ENCODE measurements at places on chromosomes 1 and 21.

DNA sequence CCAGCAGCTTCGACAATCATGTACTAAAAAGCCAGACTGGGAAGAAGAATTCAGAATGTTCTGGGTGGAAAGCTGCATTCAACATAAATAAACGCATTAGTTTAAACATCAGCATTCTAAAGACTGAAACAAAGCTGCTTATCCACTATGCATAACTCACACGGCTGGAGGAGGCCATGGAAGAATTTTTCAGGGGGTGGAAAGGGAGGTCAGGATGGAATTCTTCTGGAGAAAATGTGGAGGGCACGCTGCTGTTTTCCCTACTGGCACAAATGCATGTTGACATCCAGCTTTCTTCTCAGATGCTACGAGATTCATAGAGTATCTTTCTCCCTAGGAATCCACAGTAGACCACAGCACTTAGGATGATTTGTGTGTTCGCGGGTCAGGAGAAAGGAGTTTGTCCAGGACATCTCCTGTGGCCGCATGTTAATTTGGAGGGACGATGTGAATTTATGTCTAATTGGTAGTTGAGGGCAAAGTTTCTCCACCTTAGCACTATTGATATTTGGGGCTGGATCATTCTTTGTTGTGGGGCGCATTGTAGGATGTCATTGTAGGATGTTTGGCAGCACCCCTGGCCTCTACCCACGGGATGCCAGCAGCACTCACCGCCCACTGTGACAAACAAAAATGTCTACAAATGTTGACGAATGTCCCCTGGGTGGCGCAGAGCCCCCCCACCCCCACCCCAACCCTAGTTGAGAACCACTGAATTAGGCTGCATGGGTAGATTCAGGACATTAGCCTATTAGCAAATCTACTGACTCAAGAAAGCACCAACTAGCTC is 86.5 kb upstream of the KAZN start:
- no peak for DNase-seq

GRCh38 chr1:58735586-58735985 is 35.7 kb upstream of the MYSM1 start:
- DNase-seq = no peak

GRCh38 chr1:154517661-154518060 is 15.4 kb upstream of the SHE start:
- DNase-seq = no peak

DNA sequence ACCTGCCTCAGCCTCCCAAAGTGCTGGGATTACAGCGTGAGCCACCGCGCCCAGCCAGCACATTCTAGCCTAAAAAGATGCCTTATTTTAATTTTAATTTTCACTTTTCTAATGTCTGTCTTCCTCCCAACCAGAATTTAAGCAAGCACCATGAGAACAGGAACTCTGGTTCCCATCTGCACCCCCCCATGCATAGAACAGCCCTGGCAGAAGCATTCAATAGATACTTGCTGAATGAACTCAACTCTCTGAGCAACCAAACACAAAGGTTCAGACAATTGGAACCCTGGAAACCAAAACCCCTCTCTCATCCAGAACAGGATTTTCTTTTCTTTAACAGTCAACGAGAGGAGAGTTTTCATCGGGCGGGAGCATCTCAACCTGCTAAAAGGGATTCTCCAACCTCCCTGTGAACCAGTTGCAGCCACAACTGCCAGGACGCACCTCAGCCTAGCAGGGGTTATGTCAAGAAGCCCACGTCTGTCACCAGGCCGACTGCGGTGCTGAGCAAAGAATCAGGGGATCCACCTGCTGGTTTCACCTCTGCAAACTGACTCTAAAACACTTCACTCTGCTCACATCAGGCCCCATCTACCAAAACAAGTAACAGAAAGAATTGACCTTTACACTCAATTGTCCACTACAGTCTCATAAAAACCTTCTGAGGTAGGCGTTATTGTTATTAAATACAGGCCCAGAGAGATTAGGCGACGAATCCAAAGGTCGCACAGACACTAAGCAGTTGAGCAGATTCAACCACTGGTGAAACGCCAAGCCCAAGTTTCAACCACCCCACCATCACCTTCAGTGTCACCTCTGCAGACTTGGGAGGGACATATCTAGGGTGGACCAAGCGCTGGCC is 1.7 kb downstream of the KIAA2013 start:
- DNase-seq = no peak

GRCh38 chr1:201599548-201599947 is 60.6 kb downstream of the NAV1 start:
- DNase-seq = no peak

DNA sequence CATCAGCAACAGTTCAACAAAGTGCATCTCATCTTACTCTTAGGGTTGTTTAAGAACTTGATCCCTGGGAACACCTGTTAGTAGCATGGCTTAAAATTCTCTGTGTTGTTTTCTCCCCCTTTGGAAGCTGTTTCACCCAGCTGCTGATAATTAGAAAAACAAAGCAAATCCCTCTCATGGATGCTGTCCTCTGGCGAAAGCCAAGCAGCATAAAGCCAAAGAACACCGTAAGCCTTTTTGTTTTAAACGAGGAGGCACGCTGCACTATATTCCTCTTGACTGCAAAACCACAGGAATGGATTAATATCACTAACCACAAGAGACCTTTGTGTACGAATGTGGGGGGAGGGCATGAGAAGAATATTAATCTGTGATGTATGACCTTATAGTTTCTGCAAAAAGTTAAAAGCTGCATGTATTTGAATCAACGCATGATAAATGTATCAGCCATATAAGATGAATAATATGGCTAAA is 923.2 kb downstream of the LTN1 start:
- DNase-seq = peak; percentile 46

DNA sequence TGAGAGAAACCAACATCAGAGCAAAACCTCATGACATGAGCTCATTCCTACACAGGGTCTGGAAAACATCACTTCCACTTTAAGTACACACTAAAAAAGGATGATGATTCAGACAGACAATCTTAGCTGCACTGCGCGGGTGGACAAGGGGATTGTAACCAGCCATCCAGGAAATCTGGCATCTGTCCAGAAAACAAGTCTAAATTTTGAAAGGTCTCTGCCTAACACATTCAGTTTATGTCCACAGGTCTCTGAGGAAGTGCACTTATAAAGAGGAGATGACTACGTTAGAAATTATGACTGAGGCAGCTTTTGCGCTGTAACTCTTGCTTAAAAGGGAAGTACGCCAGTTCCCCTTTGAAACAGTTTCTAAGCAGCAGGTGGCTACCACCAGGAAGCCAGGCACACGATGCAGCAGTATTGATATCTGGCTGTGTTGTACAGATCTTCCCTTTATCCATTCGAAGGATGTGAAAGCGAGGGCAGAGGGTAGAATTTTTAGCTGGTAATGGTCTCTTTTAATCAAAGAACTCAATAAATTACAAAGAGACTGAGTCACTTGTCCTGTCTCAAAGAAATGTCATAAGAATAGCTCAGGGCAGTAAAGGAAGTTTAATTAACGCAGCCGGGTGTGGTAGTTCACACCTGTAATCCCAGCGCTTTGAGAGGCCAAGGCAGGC is 128.0 kb downstream of the SETD4 start:
- peak; percentile 95 for DNase-seq

DNA sequence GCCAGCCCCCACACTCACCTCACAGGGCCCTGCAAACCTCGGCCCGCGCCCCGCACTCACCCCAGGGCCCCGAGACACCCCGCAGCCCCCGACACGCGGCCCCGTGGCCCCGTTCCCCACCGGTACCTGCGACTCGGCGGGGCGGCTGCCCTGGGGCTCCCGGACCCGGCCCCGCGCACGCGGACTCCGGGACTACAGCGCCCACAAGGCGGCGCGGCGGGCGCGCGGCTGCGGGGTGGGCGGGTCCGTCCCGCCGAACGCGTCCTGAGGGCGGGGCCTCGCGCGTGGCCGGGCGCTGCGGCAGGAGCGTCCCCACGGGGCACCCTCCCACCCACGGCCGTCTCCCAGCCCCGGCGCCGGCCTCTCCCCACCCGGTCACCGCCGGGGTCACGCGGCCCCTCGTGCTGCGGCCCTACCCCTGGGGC is at the start of gene SLC19A1:
Gene SLC19A1 (minus strand): TSS at position 199 of the 425 bp plus-strand sequence. CDS start 4,481 bp downstream, outside the sequence.
- peak; percentile 66 for DNase-seq

- no peak for DNase-seq
These were observed 33.2 kb upstream of the CD55 start for GRCh38 chr1:207288315-207288714.

GRCh38 chr1:24727501-24728216 is 17.6 kb upstream of the CLIC4 start:
- DNase-seq = peak; percentile 91

DNA sequence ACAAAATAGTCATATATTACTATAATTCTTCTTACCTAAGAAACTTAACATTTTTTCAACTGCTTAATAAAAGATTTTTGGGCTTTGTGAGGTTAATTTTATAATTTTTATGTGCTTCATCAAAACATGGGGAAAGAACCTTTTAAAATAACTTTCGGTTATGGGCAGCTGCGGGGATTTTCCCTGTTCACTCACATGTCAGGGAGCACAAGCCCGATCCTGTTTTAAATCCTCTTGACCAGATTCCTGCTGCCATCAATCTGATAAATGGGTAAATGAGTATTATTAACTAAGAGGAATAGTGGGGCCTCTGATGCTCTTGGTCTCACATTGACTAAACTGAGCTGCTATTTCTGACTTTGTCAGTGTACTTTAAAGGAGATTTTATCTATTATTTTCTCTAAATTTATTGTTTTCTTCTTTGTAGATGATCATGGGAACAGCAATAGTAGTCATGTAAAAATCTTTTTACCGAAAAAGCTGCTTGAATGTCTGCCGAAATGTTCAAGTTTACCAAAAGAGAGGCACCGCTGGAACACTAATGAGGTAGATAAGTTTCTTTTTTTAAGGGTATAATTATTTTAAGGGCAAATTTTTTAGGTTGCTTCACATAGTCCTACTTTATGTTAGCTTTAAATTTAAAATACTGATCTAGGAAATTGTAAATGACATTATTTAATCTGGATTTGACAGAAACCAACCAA is 39.6 kb downstream of the CAMTA1 start:
- DNase-seq = no peak

DNA sequence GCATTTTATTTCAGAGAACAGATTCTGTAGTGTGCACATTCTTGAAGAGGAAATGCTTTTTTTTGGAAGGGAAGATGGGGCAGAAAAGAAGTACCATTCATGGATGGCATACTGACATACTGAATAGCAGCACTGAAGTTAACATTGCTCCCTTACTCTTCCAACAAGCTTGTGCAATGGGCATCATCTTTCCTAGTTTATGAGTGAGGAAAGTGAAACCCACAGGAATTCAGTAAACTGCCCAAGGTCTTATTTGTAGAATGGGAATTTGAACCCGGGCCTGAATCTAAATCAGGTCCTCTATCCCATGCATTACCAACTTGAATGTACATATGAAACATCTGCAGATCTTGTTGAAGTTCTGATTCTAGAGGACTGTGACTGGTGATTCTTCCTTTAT is 215.7 kb upstream of the FGGY start:
- no peak for DNase-seq

- peak; percentile 12 for DNase-seq
These were observed 272.5 kb downstream of the RRAGC start for GRCh38 chr1:38586993-38587646.

- DNase-seq = peak; percentile 73
These were observed 862 bp downstream of the GSTM3 start for GRCh38 chr1:109739738-109740614.

DNA sequence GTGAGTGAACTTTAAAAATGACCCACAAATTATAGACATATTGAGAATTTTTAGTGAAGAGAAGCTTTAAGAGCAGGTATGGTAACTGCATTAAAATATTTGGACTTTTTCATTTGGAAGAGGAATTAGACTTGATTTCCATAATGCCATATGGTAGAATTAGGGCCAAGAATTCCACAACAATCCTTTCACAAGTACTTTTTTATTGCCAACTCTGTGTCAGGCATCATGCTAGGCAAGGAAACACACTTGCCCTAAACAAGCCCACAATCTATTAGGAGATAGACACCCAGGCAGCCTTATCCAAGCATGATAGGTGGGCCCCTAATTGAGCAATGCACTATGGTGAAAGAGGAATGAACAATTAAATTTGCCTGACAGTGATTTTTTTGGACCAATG is 353.0 kb downstream of the TGFB2 start:
- no peak for DNase-seq

DNA sequence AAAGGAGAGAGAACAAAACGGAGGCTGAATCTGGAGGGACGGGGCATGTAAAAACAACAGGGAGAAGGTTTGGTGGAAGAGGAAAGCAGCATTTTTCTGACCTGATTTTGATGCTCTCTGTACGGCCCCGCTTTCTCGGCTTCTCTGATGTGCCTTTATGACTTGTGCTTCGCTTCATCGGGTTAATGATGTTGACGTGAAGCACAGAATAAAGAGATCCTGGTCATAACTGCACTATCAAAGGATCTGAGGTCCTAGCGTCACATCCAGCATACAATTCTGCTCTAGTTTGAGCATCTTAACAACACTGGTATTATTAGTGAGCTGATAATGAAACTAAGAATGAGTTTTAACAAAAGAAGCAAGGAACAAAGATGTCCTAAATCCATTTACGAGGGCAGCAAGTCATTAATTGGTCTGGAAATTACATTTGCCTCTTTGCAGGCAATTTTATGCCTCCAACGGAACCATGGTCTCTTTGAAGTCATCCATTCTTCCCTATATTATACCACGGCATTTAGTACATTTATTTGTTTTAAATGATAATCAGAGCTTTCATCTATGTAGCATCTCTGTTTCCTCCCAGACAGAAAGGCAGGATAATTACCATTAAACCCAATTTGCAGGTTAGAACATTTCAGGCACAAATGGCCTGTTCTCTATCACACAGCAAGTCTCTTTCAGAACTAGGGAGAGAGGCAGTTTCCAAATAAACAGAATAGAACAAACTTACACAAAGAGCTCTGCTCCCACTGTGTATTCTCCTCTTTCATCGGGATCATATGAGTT is 45.3 kb upstream of the B3GALNT2 start:
- no peak for DNase-seq

DNA sequence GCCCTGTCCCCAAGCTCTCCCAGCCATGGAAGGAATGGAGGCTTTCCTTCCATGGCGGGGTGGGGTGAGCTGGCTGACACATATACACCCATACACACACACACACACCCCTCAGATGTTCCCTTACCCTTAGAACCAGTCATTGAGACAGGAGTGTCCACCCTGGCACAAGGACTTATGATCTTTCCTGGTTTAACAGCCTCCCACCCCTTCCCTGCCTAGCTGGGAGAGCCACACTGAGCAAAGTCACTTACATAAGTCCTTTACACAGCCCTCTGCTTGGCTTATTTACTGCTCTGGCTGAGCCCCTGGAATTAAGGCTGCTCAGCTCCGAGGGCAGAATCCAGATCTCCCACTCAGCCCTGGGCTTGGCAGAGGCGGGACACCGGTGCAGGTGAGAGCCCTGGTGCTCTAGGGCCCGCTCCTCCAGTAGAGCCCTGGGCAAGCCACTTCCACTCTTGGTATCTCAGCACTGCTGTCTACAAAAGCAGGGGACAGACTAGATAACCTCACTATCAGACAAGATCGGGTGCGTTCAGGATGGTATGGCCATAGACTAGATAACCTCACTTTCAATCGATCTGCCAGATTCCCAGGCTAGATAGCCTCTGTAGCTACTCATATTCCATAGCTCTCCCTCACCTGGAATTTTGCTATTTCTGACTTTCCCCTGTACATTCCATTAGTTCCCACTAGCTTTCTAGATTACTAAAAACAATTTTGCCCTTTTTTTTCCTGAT is 16.7 kb downstream of the SLC6A9 start:
- no peak for DNase-seq

Data from cardiac fibroblast (primary cell).